ENCODE measurements at places on chromosomes 7 and 10. TPM values are rescaled to one million over a fixed set of nuclear protein-coding genes. Genes with fewer than 3 reads are reported as not detected.

- no peak for DNase-seq
Measured at GRCh38 chr7:131741446-131741845, 185.0 kb upstream of the PODXL start.

DNA sequence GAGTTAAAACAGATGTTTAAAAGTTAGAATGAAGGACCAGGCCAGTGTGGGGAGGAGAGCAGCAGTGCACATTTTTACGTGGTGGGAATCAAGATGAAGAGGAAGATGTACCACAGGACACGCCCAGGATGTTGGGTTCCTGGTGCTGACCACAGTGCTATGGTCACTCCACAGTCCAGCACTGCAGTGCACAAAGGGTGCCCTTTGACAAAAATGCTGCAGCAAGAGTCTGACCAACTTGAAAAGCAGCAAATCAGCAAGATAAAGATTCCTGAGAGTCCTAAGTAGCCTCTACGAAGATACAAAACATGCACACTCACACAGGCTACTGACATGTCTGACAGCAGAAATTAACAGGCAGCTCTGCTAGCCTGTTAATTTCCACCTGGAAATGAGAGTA is 107.1 kb downstream of the PIP4K2A start:
- no peak for DNase-seq

DNA sequence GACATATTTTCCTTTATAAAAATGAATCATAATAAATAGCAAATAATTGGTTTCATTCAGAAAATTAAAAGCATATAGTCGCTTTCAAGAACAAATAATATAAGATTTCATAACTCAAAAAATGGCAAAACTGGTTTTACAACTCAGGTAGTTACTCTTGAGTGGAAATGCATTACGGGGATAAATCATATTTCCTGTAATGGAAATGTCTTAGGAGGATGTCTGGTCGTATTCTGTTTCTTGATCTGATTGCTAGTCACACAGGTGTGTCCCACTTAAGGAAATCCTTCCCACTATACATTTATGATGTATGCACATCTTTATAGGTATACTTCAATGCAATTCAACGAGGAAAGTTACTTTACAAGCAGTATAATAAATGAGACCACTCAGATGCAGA is 20.7 kb downstream of the NRAP start:
- no peak for DNase-seq

PIK3CG gene
- 21.2 TPM for total RNA-seq

DNA sequence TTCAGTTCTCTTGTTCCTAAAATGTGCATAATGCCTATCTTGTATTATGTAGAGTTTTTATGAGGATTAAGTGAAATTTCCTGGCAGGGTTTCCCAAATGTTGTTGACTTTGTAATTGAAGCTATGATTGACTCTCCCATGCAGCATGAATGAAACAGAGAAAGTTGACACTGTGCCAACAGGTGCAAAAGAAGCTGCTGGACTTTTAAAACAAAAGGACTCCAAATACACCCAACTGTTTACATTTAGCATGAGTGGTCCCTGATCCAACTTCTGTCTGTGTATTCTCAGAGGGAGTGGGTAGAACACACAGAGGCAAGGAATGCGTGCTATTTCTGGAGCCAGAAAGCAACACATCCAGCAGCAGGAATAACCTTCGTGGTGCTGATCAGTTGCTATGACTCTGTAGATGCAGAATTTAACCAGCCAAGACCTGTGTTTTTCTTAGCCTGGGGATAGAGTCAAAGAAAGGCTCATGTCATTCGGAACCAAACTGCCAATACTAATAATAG is 14.4 kb upstream of the RBM20 start:
- no peak for DNase-seq

MICU1 gene
- 9.4 TPM for total RNA-seq

- no peak for DNase-seq
Measured at GRCh38 chr10:129477051-129477450, 10.0 kb downstream of the MGMT start.

DNA sequence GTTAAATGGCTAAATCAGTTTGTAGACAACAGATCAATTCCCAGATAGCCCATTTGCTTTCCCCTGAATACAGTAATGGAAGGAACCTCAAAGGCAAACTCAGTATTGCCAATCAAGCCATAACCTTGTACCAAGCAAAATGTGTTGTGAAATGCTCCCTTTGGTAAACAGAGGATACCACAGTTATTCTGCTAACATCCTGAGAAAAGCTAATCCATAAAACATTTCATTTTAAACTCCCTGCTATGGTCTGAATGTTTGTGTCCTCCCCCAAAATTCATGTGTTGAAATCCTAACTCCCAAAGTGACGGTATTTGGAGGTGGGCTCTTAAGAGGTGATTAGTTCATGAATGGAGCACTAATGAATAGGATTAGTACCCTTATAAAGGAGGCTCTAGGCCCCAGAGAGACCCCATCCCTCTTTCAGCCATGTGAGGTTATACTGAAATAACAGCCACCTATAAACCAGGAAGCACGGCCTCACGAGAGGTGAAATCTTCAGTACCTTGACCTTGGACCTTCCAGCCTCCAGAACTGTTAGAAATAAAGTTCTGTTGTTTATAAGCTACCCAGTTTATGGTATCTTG is 89.3 kb upstream of the RNF148 start:
- no peak for DNase-seq

DNA sequence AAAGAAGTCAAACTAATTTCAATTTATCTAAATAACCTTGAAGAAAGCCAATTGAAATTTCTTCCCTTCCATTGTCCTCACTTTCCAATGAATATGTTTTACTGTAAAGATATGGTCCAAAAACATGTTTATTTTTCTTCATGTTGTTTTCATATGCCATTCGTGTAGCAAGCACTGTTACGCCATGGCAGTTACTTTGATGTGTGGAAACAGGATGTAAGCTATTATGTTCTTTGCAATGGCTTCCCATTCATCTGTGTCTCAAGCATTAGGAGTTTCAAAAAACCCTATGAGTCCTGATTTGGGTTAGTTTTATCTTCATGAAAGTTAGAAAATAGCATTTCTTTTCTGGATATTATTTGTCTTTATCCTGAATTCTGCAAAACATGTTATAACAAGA is 31.0 kb downstream of the GPR141 start:
- no peak for DNase-seq

- DNase-seq: no peak
Measured at GRCh38 chr10:132837905-132838304, 52.0 kb upstream of the NKX6-2 start.

PRPS1L1 gene
- not detected for total RNA-seq

NUTM2D gene
- total RNA-seq: 3.7 TPM

DNA sequence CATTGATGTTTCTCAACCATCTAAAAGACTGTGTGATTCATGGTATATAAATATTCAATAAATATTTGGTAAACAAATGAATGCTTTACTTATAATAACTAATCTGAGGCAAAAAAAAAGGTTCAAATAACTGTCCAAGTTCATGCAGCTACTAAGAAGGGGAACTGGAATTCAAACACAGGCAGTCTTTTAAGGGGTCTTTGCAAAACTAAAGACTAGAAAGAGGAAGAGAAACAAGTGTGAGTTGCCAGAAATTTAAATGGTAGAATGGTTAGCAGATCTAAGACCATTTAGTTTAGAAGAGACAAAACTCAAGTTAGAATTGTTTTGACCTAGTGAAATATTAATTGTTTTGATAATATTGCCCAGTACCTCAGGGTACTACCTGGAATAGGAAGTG is 642.0 kb upstream of the LRRN3 start:
- DNase-seq: no peak

Measured in CD4-positive, alpha-beta T cell (primary cell).